ENCODE measurements at places on chromosomes 12 and 14.

DNA sequence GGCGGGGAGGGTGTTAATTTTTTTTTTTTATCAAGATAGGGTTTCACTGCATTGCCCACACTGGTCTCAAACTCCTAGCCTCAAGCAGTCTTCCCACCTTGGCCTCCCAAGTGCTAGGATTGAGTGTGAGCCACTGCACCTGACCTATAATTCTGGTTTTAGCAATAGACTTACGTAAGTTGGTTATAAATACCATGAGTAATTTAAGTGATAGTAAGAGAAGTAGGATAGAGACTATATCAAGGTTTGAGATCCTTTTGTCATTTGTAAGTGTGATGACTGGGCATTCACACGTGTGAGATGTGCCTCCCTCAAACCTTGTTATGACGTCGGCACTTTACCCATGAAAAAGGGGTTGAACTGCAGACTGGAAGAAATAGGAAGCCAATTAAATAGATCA is 22.5 kb downstream of the SINHCAF start:
- no peak for DNase-seq

- DNase-seq: no peak
Observed at GRCh38 chr12:143964-144649, 69.8 kb downstream of the SLC6A12 start.

DNA sequence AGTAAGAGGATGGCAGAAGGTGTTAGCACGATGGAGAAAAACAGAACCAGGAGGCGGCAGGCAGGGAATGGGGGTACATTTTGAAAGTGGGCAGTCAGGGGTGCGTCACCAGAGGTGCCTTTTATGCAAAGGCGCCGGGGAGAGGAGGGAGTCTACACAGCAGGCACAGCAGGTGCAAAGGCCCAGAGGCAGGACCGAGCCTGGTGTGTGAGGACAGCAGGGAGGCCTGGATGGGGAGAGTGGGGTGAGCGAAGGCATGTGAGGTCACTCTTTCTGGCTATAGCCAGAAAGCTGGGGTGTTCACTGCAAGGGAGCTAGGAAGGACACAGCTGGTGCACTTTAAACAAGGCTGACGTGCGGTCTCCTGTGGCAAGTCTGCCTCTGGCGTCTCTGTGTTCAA is 65.0 kb downstream of the NCOR2 start:
- DNase-seq: no peak

DNA sequence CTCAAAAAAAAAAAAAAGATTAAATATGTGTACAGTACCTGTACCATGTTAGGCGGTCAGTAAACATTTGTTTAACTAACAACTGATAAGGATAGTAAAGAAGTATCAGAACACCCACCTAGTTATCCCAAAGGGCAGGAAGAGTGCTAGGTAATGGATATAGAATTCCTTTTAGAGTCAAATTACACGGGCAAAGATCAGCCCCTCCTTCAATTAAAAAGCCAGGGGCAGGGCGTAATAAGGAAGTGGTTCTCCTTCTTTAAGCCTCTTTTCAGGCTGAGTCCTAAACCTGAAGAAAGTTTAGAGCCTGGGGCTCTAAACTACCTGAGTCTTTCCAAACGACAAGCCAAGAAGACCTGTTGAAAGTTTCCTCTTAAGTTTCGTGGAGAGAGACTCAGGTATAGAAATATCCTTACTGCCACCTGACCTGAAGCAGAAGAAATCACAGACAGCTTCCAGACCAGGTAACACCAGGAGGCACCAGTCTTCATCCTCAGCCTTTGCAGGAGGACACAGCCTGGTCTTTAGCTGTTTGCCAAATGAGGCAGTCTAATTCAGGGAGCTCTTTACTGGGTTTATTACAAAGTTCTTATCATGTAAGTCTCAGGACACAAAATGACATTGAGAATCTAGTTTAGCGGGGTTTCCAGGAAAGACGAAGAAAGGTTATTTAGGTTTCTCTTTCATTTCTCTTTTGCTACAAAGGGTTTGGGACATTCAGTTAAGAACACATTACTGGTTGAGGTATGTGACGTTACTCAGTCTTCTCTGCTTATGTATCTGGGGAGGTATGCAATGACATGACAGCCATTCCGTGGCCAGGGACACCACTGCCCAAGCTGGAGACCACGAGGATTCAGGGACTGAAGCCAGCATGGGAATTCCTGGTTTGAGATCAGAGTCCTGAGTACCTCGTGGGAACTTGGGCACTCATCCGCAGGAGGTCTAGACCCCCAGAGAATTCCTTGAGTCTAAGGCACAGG is at the start of gene BCL2L14:
BCL2L14 (plus strand) TSS at position 266 of the 983 bp plus-strand sequence. CDS start 8,367 bp downstream, outside the sequence.
- no peak for DNase-seq

DNA sequence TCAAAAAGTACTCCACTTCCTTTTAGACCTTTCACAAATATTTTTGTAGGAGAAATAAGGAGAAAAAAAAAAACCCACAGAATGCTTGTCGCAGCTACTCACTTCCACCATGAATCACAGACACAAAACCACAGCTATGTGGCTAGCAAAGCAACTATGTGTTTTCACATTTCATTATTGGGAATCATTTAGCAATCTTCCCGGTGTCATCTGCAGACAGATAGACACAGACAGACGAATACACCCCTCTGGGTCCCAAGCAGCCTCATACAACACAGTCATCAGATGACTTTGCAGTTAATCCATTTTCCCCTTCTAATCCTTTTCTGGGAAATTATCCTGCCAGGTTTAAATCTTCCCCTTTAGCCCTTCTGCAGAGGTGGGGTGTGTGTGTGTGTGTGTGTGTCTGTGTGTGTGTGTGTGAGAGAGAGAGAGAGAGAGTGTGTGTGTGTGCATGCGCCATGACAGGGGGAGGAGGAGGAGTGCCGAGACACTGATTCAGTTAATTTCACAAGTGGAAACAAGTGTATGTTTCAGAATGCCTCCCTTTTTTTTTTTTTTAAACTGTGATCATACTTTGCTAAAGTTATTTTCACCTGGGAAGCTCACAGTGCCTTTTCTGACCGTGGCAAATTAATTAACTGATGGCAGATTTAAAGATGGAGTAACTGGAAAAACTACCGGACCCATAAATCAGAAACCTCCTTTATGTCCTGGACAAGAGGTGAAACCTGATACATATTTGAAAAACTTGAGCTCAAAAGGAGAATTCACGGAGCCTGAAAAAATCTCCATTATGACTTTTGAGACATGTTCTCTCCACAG is 39.9 kb downstream of the LTBP2 start:
- DNase-seq: no peak
